ENCODE measurements at places on chromosomes 13 and 19.
A peak's percentile ranks its signal among the peaks of the same experiment; 100 is the strongest.

- no peak for DNase-seq
Observed at GRCh38 chr13:80382576-80382975, 41.6 kb upstream of the SPRY2 start.

DNA sequence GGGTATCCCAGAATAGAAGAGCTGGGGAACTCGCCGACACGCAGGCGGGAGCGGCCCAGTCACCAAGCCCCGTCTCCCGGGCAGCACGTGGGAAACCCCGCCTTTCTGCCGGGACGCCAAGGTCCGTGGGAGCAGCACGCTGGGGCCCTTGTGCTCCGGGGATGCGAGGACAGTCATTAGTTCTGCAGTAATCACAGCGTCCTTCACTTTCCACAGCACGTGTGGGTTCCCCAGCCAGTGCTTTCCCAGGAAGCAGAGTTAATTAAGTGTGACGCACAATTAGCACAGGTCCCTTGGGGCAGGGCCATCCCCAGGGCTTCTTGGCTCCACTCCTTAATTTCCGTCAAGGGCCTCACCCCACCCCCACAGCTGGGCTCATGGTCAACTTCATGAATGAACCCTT is 64.3 kb upstream of the C13orf46 start:
- DNase-seq = no peak

GRCh38 chr13:52127783-52128702 is 830 bp downstream of the NEK5 start:
- peak; percentile 61 for DNase-seq

DNA sequence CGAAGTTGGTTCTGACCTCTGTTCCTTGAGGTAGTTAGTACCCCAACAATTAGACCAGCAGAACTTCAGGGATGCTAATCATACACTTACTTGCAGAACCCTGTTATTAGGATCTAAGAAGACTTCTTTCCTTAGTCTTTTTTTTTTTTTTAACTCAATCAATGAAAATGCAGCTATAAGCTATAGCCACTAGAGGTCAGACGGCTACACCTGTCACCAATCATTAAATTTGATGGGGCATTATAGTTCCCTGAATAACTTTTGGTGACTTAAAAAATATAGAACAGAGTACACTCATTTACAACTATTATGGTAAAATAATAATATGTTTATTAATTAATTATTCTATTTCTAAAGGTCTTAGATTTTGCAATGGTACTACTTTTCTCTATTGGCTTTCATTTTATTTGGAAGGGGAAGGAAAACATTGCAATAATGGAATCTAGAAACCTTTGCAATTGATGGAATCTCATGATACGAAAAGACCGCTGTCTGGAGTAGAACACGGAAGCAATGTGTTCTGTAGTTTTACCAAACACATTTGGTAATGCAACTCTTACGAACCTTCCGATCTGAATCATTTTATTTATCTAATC is 483.2 kb downstream of the DIAPH3 start:
- DNase-seq = no peak

DNA sequence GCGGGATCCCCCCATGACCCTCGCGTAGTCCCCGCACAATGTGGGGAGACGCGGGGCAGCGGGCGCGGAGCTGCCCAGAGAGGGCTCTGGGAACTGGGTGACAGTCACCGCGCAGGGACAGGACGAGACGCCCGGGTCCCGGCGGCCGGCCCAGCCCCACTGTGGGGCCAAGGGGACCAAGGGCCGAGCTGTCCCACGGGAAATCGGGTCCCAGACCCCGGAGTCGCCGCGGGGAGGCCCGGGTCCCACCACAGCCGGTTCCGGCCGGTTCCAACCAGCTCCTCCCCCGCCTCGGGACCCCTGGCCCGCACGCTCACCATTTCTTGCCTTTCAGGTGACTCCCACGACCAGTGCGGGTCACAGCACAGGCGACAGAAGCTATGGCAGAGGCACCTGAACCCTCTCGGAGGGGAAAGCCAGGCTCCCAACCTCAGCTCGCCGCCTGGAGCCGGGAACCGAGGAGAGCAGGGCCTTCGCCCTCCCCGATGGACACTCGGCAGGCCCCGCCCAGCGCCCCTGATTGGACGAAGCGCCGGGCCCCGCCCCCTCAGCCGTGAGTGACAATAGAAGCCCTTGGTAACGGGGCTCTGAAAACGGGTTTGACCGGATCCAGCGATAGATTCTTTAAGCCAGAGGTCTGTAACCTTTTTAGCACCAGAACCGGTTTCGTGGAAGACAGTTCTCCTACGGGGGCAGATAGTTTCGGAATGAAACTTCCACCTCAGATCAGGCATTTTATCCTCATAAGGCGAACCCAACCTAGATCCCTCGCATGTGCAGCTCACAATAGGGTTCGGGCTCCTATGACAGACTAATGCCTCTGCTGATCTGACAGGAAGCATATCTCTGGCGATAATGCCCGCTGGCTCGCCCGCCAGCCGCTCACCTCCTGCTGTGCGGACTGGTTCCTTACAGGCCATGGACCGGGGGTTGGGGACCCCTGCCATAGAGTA is at the start of gene ZNF433:
Gene ZNF433 (minus strand): TSS at position 460 of the 953 bp plus-strand sequence. CDS start 140 bp downstream, at position 320.
- DNase-seq = peak; percentile 91

GRCh38 chr19:29502581-29502850 is 23.3 kb upstream of the VSTM2B start:
- no peak for DNase-seq

- no peak for DNase-seq
Observed at GRCh38 chr13:103694033-103694432, 627.8 kb upstream of the SLC10A2 start.

GRCh38 chr13:113005076-113005865 is 36.3 kb downstream of the MCF2L start:
- DNase-seq = peak; percentile 21

- no peak for DNase-seq
Observed at GRCh38 chr19:27794494-27795042, 1418.4 kb downstream of the UQCRFS1 start.

- DNase-seq = no peak
Observed at GRCh38 chr13:33208290-33209220, 77.0 kb downstream of the STARD13 start.

- no peak for DNase-seq
Observed at GRCh38 chr13:43326100-43326499, 302.7 kb downstream of the DNAJC15 start.

DNA sequence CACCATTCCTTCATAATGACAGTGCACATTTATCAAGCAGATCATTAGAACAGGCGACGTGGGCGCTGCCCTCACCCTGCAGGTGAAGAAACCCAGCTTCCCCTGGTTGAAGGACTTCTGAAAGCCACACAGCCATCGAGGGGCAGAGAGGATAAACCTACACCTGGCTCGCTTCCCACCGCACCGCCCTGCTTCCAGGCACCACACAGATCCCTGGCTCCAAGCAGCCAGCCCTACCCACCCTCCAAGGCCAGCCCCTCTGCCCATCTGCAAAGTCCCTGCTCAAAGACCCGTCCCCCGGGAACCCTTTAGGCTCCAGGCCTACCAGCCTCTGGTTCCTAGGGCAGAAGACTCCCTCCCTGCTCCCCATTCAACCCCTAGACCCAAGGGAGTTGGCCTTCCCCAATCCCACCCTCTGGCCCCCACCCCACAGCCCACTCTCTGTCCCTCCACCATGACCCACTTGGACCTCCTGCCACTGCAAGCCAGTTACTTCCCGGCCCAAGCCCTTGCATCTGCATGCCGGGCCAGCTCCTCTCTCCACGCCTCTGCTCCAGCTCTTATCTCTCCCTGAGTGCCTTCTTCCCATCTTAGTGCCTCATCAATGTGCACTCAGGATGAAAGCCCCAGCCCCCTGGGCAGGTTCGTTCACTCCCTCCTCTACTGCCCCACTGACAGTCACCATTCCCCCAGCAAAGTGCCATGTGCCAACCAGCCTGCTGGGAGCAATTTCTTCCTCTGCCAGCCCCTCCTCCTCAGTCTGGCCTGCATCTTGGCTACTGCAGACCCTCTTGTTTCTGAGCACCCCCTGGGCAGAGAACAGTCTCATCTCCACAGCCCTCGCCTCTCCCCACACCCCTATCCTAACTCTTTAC is 28.0 kb downstream of the PEPD start:
- no peak for DNase-seq

GRCh38 chr13:46571189-46571908 is 18.4 kb downstream of the LRCH1 start:
- no peak for DNase-seq

DNA sequence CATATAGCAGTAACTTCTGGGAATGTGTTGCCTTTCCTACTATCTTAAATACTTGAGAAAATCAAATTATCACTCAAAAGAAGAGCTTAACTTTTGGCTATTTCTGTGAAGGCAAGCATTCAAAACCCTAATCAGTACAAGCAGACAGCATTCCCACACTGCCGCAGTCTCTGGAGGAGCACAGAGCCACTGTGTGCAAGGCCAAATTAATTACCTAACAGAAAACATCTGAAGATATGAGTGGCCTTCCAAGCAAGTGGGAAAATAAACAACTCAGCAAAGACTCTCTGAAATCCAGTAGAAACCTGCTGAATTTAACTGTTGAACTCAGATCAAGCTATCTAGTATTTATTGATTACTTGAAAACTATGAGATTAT is 68.2 kb downstream of the COL4A1 start:
- no peak for DNase-seq

- DNase-seq = no peak
Observed at GRCh38 chr19:18992696-18993095, 40.6 kb downstream of the SUGP2 start.

- DNase-seq = no peak
Observed at GRCh38 chr13:30753030-30753616, 17.8 kb downstream of the ALOX5AP start.

- no peak for DNase-seq
Observed at GRCh38 chr19:7007859-7008258, 13.4 kb downstream of the MBD3L2B start.

DNA sequence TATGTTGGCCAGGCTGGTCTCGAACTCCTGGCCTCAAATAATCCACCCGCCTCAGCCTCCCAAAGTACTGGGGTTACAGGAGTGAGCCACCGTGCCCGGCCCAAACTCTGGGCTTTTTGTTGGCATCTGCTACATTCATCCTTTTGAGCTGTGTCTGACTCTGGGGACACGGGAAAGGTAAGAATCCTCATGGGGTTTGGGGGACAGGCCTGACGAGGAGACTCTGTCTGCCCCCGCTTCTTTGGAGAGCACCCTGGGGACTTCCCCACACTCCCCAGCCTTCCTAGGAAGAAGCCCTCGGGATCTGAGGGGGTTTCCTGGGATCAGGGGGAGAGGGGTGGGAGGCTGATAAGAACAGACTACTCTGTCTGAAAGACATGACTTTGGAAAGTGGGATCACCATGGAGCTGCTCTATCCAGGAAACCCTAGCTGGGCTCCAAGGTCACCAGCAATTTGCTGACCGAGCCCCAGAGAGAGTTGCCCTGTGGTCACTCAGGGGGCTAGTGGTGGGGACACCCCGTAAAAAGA is 8.1 kb upstream of the FCER2 start:
- no peak for DNase-seq

GRCh38 chr13:98509271-98510155 is 67.4 kb downstream of the STK24 start:
- peak; percentile 64 for DNase-seq

- no peak for DNase-seq
Observed at GRCh38 chr19:35365303-35365702, 5.6 kb upstream of the GPR42 start.

DNA sequence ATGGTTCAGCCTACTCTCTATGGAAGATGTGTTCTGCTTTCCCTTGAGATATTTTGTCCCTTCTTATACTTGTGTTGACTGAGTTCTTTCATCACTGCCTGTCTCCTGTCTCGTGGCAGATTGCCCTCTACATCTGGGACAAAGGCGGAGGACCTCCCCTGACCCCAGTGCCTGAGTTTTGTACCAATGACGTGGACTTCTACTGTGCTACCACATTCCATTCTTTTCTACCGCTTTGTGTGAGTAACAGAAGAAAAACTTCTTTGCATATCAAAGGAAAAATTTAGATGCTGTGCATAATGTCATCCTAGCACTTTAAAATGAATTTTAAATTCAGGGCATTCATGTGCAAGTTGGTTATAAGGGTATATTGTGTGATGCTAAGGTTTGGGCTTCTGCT is 74.6 kb downstream of the B3GLCT start:
- DNase-seq = no peak

DNA sequence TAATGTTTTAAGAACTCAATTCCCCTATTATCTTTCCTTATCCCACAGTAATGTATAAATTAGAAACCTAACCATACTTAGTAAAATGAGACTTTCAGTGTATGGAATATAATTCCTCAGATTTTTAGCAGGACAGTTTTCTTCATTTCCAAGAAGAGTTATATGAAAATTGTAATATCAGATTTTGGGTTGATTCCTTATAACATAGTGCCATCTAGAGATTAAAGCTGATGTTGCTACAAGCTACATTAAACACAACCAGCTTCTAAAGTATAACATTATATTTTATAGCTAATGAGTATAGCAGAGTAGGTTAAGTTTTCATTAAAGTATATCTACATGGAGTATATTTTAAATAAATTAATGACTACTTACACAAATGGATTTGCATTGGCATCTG is 99.7 kb upstream of the MIR17HG start:
- DNase-seq = no peak

DNA sequence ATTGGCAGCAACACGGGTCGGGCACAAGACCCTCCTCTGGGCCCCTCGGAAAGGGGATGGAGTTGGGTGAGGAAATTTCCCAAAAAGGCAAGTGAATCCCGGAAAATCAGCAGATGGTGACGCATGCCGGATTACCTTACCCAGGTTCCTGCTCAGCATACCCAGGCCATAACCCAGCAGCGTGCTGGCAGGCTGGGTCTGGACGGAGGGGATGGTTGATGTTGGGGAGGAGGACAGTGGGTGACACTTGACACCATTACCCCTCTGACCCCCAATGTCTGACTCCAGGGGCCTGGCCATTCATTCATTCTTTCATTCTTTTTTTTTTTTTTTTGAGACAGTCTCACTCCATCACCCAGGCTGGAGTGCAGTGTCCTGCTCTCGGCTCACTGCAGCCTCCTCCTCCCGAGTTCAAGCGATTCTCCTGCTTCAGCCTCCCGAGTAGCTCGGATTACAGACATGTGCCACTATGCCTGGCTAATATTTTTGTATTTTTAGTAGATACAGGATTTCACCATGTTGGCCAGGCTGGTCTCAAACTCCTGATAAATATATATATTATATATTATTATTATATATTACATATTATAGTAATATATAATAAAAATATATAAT is 799 bp downstream of the PVR start:
- DNase-seq = peak; percentile 31

DNA sequence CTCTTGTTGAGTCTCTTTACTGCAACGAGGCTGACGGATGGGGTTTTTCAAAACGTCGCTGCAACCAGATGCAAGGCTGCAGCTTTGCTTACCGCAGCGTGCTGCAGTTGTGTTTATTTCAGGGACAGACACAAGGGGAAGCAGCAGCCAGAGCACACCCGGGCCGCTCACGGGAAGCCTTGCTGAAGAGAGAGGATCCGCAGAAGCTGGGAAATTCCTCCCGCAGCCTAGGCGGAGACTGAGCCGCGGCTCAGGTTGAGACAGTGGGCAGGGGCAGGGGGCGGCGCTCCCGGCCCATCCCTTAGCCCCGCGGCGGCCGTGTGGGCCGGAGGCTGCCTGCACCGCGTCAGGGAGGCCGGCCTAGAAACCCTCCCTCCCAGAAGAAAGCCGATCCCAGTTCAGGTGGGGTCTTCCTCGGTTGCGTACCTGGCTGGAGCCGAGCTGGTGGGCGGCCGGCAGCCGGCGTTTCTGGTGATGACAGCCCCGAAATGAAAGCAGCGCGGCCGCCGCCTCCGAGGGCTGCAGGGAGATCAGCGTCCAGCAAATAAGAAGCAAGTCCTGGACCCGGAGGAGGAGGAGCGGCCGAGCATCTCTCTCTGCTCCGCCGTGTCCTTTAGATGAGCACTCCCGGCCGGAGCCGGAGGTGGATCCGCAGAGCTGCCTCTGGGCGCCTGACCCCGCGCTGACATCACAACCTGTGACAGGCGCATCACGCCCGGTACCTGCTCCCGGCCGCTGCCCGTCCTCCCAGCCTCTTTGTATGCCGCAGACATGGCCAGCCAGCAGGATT is at the start of gene FRY:
Gene FRY (plus strand): TSS at position 750 of the 790 bp plus-strand sequence. CDS start 22 bp downstream, at position 772.
- DNase-seq = peak; percentile 70
